ENCODE measurements at places on chromosomes 7 and 10.
A peak's percentile ranks its signal among the peaks of the same experiment; 100 is the strongest.

DNA sequence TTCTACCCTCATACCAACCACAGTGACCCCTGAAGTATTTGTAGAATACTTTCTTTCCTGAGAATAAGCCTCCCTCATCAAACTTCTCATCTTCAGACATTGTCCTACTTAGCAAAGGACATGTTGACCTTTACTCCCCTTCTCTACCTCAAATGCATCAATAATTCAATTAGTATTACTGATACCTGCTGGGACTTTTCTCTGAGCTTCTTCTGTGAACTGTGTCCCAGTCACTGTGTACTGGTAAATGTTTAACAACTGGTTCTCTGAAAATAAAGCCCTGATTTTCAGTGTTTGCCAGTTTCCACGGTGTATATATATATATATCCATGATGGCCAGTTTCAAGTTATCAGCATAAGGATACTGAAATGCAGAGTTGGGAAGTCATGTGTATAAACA, 12.2 kb downstream of the PANK1 start:
- DNase-seq: no peak

DNA sequence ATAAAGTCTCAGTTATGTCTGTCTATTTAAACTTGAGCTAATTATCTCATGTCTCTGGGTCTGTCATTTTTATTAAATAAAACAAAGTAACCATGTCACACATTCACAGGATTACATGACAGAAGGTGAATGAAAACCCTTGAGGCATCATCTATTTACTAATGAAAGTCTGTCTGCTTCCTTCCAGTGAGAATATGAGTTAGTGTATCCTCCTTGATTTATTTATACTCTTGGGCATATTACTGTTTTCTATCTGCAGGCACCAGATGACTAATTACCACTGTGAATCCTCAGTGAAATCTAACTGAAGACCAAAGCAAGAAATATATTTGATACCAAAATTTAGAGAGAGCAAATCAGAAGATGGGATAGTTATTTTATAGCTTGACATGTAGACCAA, 163.7 kb downstream of the CDC14C start:
- DNase-seq: no peak

DNA sequence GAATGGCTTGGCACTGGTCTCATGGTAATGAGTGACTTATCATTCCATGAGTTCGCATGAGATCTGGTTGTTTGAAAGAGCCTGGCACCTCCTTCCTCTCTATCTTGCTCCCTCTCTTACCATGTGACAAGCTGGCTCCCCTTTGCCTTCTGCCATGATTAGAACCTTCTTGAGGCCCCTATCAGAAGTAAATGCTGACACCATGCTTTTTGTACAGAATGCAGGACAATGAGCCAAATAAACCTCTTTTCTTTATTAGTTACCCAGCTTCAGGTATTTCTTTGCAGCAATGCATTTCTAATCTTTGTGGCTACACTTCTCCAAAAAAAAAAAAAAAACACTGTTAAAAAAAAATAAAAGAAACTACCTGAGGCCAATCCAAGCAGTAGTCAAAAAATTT, 17.1 kb upstream of the SLC13A1 start:
- no peak for DNase-seq

DNA sequence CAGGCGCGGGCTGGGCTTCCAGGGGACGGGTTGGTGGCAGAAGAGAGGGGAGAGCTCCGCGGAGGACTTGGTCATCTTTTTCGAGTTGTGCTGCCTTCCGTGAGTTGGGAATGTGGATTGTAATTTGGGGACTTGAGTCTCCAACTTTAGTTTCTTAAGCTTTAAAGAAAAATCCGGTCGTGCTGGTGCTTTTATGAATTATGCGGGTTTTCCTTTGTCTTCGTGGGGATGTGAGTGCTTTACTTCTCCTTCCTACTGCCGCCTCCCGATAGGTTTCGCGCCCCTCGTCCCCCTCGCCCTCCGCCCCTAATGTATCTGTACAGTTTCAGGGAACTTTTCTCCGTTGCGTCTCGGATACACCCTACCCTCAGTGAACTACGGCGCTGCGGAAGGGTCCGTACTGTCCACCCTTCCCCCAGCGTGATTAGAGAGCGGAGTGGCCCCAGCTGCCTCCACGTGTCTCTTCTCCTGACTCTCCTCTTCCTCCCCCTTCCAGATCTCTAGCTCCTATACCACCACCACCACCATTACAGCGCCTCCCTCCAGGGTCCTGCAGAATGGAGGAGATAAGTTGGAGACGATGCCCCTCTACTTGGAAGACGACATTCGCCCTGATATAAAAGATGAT, 649 bp downstream of the SCD start:
- peak; percentile 13 for DNase-seq

GRCh38 chr7:24498439-24498838, 74.8 kb upstream of the PALS2 start:
- no peak for DNase-seq

GRCh38 chr10:52499281-52499680, 185.2 kb downstream of the DKK1 start:
- DNase-seq: no peak

DNA sequence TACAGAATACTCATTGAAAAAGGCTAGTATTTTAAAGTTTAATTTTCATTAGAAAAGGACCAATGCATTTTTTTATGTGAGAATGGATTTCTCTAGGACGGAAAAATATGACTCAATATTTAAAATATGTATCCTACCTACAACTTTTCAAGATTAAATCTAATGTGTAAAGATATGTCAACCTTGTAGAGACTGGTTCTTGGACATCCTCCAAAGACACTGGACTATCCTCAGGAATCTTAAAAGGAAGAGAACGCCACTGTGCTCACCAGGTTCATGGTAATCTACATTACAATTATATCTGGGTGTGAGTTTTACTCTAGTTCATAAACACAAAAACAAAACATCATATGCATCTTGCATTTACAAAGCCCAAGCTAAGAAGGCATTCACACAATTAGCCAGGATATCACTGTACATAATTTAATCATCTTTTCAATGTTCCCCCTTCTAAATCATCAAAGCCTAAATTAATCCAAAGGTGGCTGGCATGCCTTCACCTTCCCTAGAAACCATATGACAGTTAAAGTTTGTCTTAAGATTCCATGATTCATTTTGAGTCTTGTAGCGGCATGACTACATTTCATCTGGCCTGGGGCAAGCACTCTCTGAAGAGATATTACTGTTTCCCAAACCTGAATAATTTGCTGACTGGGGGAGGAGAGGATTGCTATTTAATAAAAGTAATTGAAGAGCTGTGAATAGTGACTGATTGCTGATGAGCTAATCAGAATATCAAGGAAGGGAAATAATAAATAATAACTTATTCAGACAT, 12.0 kb downstream of the SGCE start:
- DNase-seq: peak; percentile 16

DNA sequence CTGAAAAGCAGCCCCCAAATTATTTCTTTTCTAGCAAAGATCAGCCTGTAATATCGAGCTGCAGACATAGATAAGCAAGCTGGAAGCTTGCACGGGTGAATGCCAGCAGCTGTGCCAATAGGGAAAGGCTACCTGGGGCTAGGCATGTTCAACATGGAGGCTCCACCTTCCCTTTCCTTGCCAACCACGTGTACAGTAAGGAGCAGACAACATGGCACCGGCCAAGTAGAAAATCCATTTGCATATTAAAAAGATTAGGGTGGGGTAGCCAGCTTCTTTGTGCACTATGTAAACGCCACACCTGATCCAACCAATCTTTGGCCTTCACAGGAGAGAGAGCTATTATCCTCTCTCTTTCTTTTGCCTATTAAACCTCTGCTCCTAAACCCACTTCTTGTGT, 56.7 kb upstream of the SEPHS1 start:
- no peak for DNase-seq

GRCh38 chr10:3881622-3882021, 96.6 kb upstream of the KLF6 start:
- no peak for DNase-seq

GRCh38 chr10:44829426-44829825, 81.7 kb upstream of the TMEM72 start:
- DNase-seq: no peak

- peak; percentile 92 for DNase-seq
Observed at GRCh38 chr10:3749600-3749999, 35.4 kb downstream of the KLF6 start.

- no peak for DNase-seq
Observed at GRCh38 chr7:16586081-16586874, 59.3 kb downstream of the ANKMY2 start.

- DNase-seq: peak; percentile 1
Observed at GRCh38 chr7:121798896-121799295, 74.1 kb upstream of the PTPRZ1 start.

GRCh38 chr7:32051128-32051527, 19.1 kb downstream of the PDE1C start:
- peak; percentile 50 for DNase-seq

DNA sequence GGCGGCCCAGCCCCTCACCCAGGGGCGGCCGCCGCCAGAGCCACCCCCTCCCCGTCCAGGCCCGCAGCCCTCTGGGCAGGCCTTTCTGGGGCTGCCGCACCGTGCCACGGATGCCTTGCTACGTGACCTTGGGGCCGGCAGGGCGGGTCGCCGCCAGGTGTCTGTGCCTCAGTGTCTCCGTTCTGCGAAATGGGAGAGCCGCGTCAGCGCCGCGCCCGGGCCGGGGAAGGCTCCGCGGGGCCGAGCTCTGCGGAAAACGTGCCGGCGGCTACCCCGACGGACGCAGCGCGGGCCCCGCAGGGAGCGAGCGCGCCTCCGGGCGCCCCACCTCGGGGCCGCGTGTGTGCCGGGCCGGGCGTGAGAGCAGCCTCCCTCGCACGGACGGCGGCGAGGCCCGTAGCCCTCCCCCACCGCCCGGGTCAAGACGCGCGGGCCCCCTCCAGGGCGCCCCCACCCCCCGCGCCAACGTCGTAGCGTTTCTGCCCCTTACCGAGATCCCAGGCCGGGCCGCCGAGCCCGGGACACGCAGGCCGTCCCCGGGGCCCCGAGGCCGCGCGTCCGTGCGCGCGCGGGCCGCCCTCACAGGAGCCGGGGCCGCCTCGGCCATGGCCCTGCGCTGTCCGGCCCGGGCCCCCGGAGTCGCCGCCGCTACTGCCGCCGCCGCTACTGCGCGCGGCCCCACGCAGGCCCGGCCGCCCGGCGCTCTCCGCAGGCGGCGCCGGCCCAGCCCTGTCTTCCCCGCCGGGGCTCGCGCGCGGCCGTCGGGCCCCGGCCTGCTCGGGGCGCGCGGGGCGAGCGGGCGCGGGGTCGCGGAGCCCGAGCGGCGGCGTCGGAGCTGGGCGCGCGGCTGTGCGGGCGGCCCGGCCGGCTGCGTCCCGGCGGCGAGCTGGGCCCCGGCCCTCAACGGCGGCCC, 1.1 kb downstream of the ZNF777 start:
- peak; percentile 27 for DNase-seq

- peak; percentile 23 for DNase-seq
Observed at GRCh38 chr7:92874567-92874966, 38.2 kb upstream of the CDK6 start.

GRCh38 chr10:131214521-131215244, 96.8 kb downstream of the TCERG1L start:
- DNase-seq: no peak

- DNase-seq: no peak
Observed at GRCh38 chr10:121027371-121027770, 176.2 kb downstream of the WDR11 start.

DNA sequence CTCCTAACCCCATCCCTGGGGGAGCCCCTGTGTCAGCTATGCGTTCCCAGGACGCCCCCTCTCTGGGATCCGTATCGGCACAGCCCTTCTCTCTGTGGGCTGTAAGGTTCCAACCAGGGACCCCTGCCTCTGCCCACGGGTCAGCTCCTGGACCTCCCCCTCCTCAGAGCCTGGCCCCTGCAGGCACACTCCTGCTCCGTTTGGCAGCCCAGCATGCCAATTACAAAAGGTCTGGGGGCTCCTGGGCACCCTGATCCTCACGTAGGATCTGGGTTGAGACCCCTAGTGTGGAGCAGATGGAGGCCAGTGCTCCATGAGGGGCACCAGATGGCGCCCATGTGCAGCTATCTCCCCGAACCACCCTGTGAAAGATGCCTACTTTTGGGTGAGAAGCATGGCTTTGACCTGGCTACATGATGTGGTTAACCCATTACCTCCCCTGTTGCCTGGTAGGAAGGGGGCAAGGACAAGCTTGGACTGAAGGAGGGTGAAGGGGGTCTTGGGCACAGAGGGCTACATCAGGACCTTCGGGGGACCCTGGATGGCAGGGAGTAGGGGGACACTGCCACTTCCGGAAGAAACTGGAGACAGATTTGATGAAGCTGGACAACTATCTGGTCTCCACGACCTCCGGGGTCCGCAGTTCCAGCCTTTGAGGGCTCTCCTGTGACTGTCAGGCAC, 9.0 kb downstream of the TACR2 start:
- DNase-seq: no peak

DNA sequence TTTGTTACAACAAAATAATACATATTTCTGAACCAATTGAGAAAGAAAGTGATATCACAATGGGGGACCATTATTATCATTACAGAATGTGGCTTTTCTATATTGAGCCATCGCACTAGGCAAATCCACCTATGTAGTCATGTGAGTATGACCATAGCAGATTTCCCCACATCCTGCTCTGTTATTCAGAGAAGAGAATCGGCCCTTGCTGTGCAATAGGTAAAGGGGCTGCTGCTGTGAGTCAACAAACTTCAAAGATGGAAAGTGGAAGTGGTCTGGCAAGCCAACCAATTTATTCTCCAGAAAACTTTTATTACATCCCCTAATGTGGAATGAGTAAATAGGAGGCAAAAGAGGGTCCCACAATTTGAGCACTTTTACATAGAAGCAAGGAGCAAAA, 573.4 kb downstream of the ETV1 start:
- no peak for DNase-seq

- DNase-seq: peak; percentile 76
Observed at GRCh38 chr10:72697716-72698115, 5.8 kb downstream of the MCU start.

GRCh38 chr7:378551-379455, 88.8 kb downstream of the FOXL3 start:
- DNase-seq: peak; percentile 20

- no peak for DNase-seq
Observed at GRCh38 chr7:106104721-106105260, 7.3 kb downstream of the SYPL1 start.

DNA sequence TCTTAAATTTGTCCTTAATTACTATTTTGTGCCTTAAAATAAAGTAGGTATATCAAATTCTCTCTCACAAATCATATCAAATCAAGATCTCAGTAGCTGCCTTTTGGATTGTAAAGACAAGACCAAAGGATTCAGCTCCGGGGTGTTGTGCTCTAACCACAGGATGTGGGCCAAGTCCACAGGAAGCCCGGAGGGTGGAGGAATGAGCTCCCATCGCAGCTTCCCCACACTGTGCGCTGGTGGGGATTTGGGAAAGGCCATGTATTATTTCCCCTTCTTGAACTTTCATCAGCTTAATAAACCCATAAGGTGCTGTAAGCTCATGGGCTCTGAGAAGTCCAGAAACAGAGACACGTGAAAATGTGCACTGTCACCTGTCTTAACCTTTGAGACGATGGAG, 241.6 kb upstream of the TCERG1L start:
- DNase-seq: no peak

Measured in EH (cell line).